ENCODE measurements at places on chromosomes 6 and 20.
A peak's percentile ranks its signal among the peaks of the same experiment; 100 is the strongest.

- no peak for DNase-seq
Measured at GRCh38 chr6:127276331-127276730, 9.7 kb downstream of the RNF146 start.

DNA sequence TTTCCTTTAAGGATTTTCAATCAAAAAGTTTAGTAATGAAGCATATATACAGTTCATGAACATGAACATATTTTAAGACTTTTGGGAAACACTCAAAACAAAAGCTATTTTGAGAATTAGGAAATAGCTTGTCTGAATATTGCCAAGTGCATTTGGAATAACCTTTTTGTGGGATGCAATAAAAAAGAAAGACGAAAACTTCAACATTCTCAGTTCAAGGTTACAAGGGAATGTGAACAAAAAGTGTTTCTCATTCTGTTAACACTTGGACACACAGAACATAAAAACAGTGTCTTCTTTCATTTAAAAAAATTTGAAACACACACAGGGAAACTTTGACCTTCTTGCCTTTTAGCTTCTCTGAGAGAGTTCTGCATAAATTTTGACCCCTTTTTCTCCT, 72.7 kb upstream of the TCF21 start:
- no peak for DNase-seq

DNA sequence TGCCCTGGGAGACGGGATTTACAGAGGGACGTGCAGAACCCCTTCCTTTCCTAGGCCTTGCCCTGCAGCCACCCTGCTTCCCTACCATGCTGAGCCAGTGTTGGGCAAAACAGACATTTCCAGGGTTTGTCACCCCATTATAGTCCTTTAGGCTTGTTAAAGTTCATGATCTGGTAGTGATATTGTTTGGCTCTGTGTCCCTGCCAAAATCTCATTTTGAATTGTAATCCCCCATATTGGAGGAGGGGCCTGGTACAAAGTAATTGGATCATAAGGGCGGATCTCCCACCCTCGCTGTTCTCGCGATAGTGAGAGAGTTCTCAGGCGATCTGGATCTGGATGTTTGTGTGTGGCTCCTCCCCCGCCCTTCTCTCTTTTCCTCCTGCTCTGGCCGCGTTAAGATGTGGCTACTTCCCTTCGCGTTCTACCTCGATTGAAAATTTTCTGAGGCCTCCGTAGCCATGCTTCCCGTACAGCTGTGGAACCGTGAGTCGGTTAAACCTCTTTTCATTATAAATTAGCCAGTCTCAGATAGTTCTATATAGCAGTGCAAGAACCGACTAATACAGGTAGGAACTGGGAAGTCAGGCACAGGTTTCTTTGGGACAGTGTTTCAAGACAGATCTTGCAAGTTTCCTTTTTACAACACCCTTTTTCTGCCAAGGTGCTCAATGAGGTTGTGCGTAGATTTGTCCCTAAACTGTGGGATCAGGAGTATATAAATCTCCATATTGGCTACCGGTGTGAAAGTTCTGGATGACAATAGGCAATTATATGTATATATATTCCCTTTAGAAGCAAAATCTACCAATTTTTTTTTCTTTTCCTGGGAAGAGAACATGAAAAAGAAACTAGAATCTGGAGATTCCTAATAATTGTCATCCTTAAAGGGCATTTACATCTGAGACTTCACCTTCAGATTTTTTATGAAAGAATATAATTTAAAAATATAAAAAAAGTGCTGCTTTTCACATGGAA, 152.1 kb downstream of the SAMD5 start:
- no peak for DNase-seq

- DNase-seq: no peak
Measured at GRCh38 chr20:1562622-1563021, 5.1 kb upstream of the SIRPD start.

- peak; percentile 65 for DNase-seq
Measured at GRCh38 chr6:125974214-125974866, 12.0 kb upstream of the TRMT11 start.

GRCh38 chr6:134464690-134465411, 146.9 kb upstream of the SGK1 start:
- peak; percentile 81 for DNase-seq

DNA sequence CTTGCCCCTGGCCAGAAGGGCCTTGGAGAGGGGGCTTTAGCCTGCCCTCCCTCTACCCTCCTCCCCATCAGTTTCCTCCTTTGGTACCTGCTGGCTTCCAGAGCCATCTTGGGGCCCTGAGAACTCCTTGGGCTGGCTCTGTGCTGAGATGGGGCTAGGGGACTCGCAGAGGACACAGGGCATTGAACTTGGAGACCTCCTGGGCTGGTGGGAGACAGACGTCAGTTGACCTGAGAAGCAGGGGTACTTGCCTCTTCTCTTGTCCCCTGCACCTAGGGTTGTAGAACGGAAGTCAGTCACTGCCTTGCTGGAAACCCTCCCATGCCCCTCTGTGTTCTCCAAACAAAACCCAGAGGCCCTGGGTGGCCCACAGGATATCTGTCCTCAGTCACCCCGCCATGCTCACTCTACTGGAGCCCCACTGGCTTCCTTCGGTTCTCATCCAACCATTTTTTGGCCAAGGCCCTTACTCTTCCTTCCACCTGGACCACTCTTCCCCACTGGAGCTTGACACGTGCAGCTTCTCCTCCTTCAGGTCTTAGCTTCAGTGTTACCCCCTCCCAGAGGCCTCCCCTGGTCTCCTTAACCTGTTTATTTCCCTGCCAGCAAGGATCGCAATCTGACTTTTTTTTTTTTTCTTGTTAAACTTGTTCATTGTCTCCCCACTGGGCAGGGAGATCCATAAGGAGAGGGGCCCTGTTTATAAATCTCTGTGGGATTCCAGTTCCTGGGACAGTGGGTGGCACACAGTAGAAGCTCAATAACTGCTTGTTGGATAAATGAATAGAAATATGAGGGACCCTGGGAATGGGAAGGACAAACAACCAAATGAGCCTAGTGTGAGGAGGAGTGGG, 971 bp downstream of the RBCK1 start:
- no peak for DNase-seq

DNA sequence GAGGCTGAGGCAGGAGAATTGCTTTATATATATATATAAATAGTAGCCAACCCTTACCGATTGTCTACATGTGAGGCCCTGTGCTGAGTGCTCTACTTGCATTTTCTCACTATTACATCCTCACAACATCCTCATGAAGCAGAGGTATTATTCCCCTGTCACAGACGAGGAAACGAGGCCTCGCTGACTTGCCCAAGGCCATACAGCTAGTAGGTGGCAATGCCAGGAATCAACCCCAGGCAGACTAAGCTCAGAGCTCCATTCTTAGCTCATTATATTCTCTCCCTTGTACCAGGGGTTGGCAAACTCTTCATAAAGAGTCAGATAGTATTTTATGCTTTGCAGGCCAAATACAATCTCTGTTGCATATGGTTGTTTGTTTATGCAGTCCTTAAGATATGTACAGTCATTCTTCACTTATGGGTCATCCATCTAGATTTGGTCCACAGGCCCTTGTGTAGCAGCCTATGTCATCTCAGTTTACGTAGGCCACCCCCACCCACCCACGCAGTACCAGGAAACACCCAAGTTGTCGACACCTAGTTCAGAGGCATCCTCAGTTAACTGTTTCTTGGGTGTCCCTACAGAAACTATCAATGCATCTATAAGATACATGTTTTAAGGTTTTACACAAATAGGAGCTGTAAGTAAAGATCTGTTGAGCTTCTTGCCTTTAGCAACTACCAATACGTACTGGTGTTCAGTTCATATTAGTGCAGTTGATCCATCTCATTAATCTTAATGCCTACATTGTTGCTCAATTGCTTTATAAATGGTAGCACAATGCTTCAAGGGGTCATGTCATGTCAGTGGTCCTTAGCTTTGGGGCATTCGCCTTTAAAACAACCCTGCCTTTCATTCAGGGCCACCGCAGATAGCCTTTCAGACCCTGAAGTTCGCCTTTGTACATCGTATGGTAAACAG, 3.0 kb downstream of the CASS4 start:
- DNase-seq: peak; percentile 66

GRCh38 chr6:163031931-163032330, 304.2 kb downstream of the PACRG start:
- no peak for DNase-seq

- DNase-seq: peak; percentile 45
Measured at GRCh38 chr6:19812512-19813119, 24.6 kb upstream of the ID4 start.

GRCh38 chr20:15756754-15757115, 816.5 kb downstream of the KIF16B start:
- no peak for DNase-seq

DNA sequence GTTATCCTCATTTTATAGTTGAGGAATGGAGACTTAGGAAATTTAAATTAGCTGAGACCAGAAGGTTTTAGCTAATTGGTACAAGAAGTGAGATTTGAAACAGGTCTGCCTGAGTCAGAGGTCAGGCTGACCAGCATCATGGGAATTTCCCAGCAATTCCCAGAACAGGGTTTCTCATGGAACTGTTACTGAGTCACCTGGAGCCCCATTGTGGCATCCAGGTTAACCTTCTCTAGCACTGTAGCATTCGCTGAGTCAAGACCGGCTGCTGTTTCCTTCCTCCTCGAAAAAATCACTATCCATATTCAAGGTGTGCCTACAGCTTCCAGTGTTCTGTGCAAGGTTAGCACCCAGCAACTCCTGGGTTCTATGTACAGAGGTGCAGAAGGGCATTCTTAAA, 238.0 kb upstream of the MAN1A1 start:
- DNase-seq: peak; percentile 12

DNA sequence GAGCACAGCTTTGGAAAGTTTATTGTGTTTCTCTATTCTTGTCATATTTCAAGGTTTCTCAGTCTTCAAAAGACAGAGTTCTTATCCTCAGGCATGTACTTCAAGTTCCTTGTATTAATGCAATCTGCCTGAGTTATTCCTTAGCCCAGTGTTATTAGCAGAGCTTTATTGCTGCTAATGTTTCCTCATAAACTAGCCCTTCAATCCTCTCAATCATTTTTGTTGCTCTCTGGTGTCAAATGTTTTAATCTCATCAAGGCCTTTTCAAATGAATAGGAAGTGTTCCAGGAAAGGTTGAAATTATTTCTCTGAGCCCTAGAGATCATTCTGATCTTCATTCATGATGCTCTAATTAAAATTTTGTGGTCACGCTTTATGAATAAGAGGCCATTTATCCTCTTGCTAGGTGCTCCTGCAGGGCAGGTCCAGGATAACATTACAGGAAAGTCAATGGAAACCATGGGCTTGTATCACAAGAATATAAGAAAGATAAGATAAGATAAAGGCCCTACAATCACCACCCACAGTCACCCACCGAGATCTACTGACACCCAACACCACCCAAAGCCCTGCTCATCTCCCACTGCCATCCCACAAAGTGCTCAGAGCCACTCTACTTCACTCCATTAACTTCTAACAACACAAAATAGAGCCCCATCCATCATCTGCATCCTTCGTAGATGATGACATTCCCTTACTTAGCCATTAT, 125.9 kb downstream of the COL9A1 start:
- DNase-seq: no peak

GRCh38 chr6:3389390-3390167, 67.3 kb downstream of the SLC22A23 start:
- peak; percentile 61 for DNase-seq

GRCh38 chr20:32610472-32611218, 25.5 kb upstream of the NOL4L start:
- no peak for DNase-seq

- no peak for DNase-seq
Measured at GRCh38 chr20:20953738-20954618, 152.2 kb downstream of the LINC00237 start.

- DNase-seq: no peak
Measured at GRCh38 chr20:3802524-3803239, 6.6 kb downstream of the CDC25B start.

- no peak for DNase-seq
Measured at GRCh38 chr6:8043221-8043620, 21.0 kb downstream of the BLOC1S5 start.

GRCh38 chr6:158039178-158039557, 57.5 kb downstream of the SYNJ2 start:
- DNase-seq: peak; percentile 43

DNA sequence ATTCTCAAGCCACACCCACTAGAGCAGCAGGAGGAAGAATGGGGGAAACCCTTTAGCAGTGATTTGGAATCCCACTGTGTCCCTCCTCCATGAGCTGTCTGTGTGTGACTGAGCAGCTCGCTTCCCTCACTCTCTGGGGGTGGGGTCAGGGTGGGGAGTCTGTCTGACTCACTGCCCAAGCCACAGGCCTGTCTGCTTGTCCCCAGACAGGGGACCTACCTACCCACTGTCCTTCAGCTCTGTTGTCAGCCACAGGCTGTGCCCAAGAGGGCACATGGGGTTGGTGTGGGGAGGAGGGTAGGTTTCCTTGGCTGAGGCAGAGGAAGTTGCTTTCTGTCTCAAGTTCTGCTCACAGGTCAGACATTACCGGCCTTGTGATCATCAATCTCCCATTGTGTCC, 127.0 kb downstream of the MAFB start:
- DNase-seq: peak; percentile 65
